T follicular helper cell (primary cell): ENCODE measurements at places on chromosomes 16 and 17.

DNA sequence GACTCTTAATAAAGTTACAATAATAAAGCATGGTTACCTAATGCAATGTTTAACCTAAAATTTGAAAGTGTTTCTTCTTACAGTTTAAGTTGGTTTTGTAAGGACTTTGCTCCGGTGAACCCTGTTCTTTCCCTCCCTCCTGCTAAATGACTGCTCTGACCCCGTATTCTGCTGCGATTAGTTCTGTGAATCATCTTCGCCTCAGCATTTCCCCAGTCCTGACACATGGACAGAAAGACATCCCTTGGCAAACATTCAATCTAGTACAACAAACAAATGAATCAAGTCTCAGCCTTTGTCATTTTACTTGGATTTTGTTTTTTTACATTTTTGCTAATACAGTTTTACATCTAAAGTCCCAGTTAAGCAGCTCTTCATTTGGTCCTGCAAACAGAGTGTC lies 15.4 kb downstream of the KCNJ2 start:
- no peak for DNase-seq

DNA sequence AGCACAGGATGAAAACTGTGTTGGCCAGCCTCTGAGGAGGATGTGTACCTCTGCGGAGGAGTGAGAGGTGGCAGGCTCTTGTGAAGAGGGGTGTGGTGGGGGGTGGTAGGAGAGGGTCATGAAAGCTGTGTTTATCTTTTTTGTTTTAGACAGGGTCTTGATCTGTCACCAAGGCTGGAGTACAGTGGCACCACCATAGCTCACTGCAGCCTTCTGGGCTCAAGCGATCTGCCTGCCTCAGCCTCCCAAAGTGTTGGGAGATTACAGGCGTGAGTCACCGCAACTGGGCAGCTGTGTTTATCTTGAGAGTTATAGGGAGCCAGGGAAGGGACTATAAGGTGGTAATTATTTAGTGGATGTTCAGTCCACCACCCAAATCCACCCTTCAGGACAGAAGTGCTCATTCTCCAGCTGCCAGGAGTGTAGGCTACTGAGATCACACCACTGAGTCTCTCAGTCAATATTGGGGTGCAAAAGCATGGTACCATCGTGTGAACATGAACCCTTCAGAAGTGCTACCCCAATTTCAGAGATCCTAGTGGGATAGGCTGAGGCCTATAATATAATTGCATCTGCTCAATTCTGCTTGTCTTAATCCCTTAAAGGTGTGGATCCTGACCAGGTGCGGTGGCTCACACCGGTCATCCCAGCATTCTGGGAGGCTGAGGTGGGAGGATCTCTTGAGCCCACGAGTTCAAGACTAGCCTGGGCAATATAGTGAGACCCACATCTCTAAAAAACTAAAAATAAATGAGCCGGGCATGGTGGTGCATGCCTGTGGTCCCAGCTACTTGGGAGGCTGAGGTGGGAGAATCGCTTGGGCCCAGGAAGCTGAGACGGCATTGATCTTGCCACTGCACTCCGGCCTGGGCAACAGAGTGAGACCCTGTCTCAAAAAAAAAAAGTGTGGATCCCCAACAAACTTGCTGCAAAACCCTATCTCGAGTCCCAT lies 788 bp upstream of the EXOC3L1 start:
- DNase-seq, result no peak

DNA sequence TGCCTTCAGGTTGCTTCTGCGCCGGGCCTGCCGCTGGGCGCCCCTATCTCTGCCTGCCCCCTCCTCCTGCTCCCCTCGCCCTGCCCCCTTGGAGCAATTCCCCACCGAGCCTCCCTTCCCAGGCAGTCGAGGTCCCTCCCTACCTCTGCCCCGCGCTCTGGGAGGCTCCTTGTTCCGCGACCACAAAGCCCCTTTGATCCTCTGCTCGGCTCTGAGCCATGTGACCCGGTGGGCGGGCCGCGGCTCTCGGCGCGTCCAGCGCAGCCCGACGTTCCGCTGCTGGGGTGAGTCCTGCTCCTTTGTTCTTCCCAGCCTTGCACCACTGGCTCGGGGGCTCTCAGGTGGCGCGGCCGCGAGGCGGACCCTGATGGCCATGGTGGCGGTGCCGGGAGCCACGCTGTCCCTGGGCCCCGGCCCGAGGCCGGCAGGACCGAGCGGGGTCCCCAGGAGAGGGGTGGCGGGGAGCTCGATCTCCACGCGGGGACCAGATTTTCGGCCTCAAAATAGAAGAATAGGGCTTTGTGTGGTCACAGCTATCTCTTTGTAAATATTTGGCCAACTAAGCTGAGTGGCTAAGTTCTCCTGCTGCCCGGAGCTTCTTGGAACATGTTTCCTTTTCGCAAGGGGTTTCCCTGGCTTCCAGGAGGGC lies 310.6 kb downstream of the SEC14L1 start:
- DNase-seq, result peak; percentile 66

- no peak for DNase-seq
These were observed 151.1 kb upstream of the GSE1 start for GRCh38 chr16:85461814-85462713.
